ENCODE measurements at places on chromosomes 2 and 18.

DNA sequence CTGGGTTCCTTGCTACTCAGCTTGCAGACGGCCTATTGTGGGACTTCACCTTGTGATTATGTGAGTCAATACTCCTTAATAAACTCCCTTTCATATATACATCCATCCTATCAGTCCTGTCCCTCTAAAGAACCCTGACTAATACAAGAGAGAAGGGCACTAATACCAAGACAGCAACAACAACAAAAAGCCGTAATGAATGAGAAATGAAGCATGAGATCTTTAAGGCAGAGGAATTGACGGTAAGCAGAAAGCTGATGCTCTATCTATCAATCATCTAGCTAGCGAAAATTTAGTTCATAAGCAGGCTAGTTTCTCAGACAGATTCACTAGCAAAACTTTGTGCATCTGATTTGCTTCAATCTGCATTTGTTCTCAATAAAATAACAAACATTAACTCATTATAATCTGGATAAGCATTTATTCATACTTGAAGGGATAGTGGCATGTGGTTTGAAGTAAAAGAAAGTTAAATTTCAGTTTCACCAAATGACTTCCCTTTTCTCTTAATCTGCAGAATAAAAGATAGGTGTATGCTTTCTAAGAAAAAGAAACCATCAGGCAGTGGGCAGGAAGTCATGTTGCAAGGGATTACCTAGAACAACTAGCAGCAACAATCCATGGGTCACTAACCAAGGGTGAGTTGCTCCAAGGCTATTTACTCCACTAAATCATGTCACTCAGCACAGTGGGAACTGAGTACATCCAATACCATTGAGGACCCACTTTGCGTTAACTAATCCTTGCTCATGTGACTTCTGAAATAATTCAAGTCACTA, 376.5 kb downstream of the TMEM182 start:
- DNase-seq: no peak

DNA sequence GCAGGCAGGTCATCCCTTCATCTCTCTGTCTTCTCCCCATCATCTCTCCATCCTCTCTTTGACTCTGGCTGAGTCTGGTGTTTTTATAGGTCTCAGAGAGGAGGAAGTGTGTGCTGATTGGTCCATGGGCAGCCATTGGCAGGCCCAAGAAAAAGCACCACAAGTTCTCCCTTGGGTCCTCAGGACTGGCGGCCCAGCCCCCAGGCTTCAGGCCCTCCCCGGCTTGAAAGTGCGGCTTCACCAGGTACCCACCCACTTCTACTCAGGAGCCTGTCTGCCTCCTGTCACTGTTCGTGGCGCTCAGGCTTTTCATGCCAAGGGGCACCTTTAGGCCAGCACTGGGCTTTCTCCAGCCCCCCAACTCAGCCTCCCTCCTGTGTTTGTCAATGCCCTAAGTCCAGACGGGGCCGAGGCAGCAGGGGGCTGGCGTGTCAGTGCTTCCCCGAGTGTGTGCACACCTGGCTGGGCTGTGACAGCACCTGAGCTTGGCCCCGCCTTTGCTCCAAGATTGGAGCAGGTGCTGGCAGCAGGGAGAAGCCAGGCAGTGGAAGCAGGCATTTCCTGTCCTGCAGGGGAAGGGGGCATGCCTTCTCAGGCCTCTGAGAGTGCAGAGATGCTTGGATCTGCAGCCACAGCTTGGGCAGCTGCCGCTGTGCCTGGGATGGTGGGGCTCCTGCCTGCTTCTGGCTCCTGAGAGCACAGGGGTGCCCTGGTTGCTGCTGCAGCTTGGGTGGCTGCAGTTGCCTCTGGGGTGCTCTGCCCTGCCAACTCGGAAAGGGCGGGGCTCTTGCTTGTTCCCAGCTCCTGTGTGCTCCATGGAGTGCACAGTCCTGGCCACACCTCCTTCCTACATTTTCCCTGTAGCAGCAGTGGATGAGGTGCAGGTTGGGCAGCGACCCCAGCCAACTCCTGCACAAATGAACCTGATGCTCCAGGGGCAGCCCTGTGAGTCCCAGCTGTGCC, 34.1 kb downstream of the FBXO48 start:
- no peak for DNase-seq

DNA sequence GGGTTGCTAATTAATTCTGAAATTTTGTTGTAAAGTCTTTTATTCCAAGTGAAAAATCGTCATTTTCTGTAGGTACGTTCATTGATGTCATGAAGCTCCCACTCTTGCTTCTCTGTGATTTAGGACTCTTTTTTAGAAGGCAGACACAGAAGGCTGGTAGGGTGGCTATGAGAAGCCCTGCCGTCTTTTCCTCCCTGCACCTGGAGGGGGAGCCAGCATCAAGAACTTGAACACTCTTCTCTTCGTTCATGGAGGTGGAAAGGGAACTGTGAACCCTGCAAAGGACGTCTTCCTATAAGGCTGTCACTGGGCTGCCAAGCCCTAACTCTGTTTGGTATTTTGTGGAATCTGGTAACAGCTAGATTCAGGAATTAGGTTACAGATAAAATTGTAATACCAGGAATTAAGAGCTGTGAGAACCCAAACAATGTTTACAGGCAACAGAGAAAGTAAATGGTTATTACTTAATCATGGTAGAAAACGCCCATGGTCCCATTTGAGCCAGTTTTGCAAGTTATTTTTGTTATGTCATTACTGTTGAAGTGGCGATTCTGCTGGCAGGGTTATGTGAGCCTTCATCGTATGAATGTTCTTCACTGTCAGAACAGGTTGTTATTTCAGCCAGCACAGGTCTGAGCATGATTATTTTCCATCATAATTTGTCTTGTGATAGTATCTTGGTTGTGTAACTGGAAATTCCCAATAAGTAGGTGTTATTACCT, 112.2 kb downstream of the OSBPL6 start:
- peak; percentile 64 for DNase-seq

GRCh38 chr2:241110607-241111439, 8.7 kb upstream of the MTERF4 start:
- no peak for DNase-seq

Data from NCI-H1436 (cell line).